ENCODE measurements at places on chromosomes 2 and 18.
A peak's percentile ranks its signal among the peaks of the same experiment; 100 is the strongest.

DNA sequence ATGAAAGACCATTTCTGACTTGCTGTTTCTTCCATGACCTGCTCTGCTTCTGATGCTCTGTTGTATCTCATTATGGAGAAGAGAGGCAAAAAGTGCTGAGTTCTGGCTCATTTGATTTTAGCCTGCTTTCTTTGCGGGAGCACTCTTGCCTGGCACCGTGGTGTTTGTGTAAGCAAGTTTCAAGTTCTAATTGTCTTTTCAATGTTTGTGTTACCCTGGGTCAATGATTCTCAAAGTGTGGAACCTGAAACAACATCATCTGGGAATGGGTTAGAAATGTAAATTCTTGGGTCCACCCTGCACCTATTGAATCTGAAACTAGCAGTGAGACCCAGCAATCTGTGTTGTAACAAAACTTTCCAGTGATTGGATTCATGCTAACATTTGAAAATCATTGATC lies 85.5 kb upstream of the STON1 start:
- DNase-seq, result no peak

DNA sequence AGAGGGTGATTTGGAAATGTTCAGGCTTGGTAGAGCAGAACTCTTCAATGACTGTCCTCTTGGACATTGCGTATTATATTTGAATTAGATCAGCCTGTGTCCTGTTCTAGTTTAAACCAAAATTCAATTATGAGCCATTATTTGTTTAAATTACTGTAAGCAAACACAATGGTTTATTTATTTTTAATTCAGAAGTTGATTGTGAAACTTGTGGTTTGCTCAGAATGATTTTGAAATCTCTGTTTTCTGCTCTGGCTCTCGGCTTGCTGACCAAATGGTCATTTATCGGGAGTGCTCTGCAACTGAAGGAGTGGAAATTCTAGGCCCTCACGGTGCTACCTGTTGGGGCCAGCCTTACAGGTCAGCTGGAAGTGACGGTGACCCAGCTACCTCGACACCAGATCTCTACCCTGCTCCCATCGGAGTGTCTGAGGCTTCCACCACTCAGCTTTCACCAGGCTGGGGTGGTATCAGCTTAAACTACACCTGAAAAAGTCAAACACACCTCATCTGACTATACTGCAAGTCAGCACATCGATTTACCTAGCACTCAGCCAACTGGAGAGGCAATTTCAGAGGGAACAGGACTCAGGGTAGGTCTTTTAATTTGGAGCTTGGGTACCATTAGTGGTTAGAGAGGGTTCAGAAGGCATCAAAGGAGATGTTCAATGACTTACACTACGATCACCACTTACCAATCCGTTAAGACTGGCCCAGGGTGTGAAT lies 36.8 kb upstream of the GPD2 start:
- no peak for DNase-seq

DNA sequence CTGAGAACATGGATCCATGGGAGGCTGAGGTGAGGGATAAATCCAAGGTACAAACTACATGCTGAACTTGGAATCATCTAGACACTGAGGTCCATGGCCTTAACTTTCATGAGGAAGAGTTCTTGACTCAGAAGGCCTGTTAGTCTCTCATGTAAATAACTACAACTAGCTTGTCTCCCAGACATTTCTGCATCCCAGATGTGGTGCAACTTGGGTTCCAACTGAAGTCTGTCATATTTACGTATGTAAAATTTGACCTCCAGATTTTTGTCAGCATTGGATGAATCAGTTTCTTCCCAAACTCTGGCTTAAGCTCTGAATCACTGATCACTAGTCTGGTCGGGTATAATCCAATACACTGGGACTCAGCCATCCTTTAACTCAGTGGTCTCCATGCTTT lies 306.9 kb downstream of the PDE11A start:
- no peak for DNase-seq

DNA sequence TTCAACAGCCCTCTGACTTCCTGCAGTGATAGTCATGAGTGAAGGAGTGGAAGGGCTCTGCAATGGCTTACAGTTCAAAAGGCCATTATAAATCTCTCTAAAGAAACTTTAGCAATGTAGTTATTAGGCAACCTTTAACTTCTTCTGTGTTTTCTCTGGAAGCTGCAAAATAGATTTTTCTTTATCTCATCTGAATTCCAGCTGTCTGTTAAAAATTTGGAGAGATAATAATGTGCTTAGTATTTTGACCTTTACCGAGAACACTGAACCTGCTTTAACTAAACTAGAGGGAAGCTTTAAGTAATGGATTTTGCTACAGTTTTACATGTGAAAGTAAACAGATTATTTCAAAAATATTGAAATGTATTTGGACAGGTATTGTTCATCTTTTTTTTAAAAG lies 847.9 kb downstream of the ERBB4 start:
- DNase-seq, result no peak

- DNase-seq, result no peak
Observed at GRCh38 chr2:150588506-150588870, 101.0 kb upstream of the RND3 start.

GRCh38 chr18:46262856-46263255 lies 158.7 kb downstream of the HAUS1 start:
- no peak for DNase-seq

GRCh38 chr2:63056107-63057050 lies 5.7 kb downstream of the OTX1 start:
- DNase-seq, result peak; percentile 48

- no peak for DNase-seq
Observed at GRCh38 chr18:23181547-23181946, 46.3 kb downstream of the CABLES1 start.

GRCh38 chr18:74331404-74331803 lies 15.8 kb downstream of the C18orf63 start:
- DNase-seq, result no peak
